ENCODE measurements at places on chromosomes 11 and 22. TPM values are rescaled to one million over a fixed set of nuclear protein-coding genes. Genes with fewer than 3 reads are reported as not detected.

IRAG1 gene
- total RNA-seq = 408 TPM

PLA2G3 gene
- 0.12 TPM for total RNA-seq

FAM180B gene
- total RNA-seq = 1.1 TPM

RASL10A gene
- not detected for total RNA-seq

SHANK3 gene
- 5.9 TPM for total RNA-seq

LMO2 gene
- 7.0 TPM for total RNA-seq

AIP gene
- total RNA-seq = 87.5 TPM

TSKU gene
- total RNA-seq = 23.5 TPM

COA4 gene
- total RNA-seq = 58.3 TPM

WNT7B gene
- not detected for total RNA-seq

GAL3ST3 gene
- 2.5 TPM for total RNA-seq

DNA sequence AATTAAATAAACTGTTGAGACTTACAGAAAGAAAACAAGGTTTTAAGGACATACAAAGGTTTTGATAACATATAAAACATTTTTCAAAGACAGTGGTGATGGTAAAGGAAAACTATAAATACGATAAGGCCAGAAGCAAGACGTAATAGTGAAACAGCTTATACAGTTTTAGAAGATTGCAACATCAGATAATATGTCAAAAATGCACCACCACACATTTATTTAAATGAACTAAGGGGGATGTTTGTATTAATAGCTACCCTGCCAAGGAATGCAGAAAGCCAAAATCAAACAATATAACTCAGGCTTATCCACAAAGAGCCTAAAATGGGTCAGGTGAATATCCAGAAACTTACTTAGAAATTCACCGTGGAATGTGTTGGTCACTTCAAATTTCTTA, 981.6 kb upstream of the FAT3 start:
- no peak for ATAC-seq

- ATAC-seq = peak; percentile 44
These were observed 60.9 kb downstream of the SCGB1A1 start for GRCh38 chr11:62479631-62480201.

DNA sequence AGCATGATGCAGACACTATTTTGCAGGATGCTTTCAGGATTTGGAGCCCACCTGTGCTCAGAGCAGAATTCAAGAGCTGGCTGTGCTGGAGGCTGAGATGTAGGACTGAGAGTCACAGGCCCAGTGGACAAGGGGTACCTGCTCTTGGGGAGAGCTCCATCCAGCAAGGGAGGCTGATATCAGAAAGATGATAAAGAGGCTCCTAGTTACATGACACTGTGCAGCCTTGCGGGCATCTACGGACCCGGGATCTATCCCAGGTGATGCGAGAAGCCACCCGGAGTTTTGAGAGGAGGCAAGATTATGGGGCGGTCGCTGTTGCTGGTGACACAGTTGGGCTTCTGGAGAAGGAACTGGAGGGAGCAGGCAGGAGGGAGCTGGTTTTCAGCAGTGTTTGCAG, 579.0 kb downstream of the TBC1D22A start:
- no peak for ATAC-seq

DNA sequence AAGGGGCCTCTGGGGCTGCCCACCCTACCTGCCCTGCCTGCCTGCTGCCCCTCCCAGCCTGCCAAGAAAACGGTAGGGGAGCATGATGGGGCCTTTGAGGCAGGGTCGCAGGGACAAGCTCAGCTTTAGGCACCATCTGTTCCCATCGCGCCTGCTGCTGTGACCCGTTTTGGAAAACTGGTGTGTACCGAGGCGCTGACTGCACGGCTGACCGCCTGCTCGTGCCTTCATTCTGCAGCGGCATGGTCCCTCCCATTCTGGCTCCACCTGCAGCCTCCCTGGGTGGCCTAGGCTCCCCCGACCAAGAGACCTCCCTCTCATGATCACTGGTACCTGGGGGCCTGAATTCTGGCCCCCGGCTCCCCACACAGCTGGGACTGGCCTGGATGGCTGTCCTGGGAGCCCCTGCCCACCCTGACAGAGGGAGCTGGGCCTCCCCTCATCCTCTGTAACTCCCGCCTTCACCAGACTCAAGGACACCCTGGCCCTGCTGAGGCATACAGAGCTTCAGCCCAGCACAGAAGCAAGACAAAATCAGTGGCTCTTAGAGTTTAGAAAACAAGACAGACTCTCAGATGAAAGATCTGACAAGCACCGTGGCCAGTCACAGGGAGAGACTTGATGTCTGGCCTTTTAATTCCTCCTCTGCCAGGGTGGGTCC, 6.5 kb upstream of the MYRF start:
- ATAC-seq = no peak

- ATAC-seq = no peak
These were observed 507.4 kb downstream of the METTL15 start for GRCh38 chr11:28615542-28615941.

DNA sequence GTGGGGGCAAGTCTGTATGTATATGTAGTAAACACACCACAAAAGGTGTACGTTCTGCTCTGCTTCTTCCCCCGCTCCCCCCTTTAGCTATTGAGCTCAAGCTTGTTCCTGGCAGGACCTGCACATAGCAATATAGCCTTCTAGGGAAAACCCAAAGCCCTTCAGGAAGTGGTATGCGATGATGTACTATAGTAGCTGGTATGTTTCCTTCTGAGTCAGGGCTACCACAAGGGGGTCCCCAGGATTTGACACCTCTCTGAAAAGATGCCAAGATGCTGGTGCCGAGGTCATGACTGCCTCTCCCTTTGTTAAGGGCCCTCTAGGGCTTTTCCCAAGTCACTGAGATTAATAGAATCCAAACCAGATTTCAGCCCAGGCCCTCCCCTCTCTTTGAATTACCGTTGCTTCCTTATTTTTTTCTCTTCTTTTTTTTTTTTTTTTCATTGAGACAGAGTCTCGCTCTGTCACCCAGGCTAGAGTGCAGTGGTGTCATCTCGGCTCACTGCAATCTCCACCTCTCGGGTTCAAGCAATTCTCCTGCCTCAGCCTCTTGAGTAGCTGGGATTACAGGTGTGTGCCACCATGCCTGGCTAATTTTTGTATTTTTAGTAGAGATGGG, 268.4 kb downstream of the ETS1 start:
- no peak for ATAC-seq

GRCh38 chr22:32874385-32874784, 72.9 kb downstream of the TIMP3 start:
- no peak for ATAC-seq

DNA sequence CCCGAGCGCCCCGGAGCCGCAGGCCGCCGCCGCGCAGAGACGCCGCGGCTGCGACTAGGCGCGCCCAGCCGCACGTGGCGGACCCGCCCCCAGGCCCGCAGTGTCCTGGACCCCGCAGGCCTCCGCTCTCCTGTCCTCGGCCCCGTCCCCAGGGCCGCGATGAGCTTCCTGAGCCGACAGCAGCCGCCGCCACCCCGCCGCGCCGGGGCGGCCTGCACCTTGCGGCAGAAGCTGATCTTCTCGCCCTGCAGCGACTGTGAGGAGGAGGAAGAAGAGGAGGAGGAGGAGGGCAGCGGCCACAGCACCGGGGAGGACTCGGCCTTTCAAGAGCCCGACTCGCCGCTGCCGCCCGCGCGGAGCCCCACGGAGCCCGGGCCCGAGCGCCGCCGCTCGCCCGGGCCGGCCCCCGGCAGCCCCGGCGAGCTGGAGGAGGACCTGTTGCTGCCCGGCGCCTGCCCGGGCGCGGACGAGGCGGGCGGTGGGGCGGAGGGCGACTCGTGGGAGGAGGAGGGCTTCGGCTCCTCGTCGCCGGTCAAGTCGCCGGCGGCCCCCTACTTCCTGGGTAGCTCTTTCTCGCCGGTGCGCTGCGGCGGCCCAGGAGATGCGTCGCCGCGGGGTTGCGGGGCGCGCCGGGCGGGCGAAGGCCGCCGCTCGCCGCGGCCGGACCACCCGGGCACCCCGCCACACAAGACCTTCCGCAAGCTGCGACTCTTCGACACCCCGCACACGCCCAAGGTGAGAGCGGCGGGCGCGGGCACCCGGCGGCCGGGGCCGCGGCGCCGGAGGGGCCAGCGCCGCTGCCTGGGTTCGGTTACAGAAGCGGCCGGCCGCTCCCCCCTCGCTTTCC, 528 bp downstream of the WEE1 start:
- peak; percentile 23 for ATAC-seq

GRCh38 chr11:34986883-34987520, 70.6 kb downstream of the PDHX start:
- ATAC-seq = no peak

GRCh38 chr11:102410382-102410784, 42.2 kb downstream of the TMEM123 start:
- no peak for ATAC-seq

DNA sequence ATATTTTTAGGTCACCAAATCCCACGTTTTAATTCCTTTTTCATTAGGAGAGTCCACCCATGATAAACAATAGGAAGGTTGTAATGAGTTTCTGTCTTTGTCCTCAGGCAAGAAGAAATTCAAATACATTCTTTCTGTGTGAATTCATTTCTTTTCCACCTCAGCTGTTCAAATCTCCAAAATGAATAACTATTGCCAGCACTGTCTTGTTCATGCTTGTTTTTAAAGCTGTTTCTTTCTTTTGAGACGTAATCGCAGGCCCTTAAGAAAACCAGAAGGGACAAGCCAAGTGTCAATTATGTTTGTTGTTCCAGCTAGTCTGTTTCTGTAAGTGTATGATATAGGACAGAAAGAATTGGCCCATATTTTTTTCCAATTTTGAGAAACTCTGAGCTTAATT, 20.2 kb downstream of the MMP27 start:
- ATAC-seq = no peak

DNA sequence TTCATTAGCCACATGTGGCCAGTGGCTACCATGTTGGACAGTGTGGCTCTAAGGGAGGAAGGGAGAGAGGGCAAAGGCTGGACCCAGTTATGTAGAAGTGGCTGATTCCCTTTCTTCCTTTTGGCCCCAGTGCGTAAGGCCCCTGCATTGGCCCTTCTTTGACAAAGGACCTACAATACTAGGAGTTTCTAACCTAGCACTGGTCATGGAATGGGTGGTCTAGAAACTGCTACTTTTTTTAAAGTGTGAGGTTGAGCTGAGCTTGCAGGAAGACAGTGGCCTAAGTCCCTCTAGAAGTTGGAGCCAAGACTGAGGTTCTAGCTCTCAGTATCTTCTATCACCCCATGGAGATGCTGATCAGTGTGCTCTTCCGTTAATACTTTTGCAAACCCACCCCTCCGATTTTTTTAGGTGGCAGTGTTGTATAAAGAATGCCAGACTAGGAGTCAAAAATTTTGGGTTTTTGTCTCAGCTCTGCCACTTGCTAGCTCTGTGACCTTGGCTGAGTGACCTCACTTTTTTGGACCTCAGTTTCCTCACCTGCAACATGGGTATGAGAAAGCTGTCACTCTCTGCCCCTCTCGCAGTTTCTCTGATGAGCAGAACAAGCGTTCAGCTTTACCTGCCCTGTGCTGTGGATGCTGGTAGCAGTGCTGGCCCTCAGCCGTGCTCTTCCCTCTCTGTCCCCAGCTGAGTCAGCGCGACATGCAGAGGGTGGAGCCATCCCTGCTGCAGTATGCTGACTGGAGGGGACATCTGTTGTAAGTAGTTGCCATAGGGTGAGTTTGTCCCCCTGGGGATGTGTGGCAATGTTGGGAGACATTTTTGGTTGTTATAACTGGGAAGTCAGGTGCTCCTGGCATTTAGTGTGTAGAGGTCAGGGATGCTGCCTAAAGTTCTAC, 6.9 kb downstream of the ACCS start:
- ATAC-seq = no peak

GRCh38 chr11:85673393-85673792, 8.5 kb upstream of the CREBZF start:
- ATAC-seq = no peak

GRCh38 chr11:2672553-2673249, 27.1 kb downstream of the KCNQ1OT1 start:
- ATAC-seq = no peak

DNA sequence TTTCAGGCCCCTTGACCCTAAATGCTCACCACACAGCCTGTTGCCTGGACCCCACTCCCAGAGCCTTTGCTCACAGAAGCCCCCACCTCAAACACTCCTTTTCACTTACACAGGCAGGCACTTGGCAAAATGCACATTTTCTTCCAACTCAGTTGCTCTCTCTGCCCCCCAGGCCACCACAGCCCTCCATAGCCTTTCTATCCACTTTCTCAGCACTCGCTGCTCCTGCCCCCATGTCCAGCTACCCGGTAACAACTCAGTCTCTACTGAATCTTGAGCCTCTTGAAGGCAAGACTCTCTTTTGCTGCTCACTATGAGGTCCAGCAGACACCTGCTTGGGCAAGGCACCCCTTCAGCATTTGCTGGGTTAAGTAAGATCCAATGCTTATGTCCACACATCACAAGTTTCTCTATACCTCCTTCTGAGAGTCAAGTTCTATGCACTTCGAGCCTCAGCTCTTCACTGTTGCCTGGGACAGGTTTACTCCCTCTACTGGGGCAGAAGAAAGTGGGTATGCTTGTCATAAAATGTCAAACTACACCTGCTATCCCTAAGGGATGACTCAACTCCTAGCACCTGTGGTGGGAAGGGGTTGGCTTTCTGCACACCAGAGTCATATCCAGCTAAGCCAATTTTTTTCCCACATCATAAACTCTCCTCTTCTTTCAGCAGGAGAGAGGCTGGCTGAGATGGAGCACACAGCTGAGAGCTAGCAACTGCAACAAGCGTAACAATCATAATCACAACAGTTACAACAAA, 36.9 kb downstream of the MORC2 start:
- no peak for ATAC-seq

DNA sequence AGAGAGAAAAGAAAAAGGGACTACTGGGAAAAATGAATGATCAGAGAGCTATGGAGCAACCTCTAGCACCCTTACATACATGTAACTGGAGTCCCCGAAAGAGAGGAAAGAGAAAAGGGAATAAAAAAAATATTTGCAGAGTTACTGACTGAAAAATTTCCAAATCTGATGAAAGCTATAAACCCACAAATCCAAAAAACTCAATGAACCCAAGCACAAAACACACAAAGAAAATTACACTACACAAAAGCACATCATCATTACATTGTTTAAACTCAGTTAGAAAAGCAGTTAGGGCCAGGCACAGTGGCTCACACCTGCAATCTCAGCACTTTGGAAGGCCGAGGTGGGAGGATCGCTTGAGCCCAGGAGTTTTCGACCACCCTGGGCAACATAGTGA, 6.7 kb downstream of the VPS37C start:
- ATAC-seq = no peak

- ATAC-seq = no peak
These were observed 12.2 kb downstream of the ZNF74 start for GRCh38 chr22:20405931-20406685.

- no peak for ATAC-seq
These were observed 17.4 kb downstream of the ARHGAP1 start for GRCh38 chr11:46682773-46683752.

DNA sequence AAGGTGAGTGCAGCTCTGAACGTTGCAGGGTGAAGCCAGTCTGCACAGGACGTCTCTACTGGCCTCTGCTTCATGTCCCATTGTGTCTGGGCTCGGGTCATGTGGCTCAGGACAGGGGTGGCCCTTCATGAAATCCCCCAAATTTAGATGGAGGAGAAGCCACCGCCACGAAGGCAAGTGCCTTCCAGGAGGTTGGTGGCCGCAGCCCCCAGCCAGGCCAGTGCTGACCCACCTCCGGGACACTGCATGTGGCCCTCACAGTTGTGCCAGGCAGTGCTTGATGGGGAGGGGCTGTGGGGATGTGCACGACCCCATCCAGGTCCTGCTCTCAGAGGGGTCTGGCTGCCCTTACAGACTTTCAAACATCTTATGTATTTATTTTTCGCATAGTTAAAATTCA, 1311.1 kb downstream of the BRD1 start:
- no peak for ATAC-seq

Data from gastroesophageal sphincter (tissue), 4 donors.